Renal cortical epithelial cell (primary cell): ENCODE measurements at places on chromosomes 2 and 18.

GRCh38 chr2:215751200-215751910 lies 262.0 kb downstream of the MREG start:
- DNase-seq, result peak; percentile 99

- no peak for DNase-seq
Measured at GRCh38 chr2:229882583-229882982, 39.2 kb downstream of the TRIP12 start.

DNA sequence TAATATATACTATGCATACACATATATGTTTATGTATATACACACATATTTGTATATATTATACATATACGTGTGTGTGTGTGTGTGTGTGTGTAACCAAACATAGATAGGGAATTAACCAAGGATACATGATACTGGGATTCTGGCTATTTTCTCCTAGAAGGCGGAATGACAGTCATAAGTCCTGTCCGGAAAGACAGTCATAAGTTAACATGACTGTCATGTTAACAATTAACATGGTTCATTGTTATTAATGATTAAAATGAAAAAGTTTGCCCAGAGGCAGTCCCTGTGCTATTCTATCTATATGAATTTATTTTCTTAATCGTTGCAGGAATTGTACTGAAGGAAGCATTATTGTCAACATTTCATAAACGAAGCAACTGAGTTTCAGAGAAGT lies 450.7 kb upstream of the NXPH2 start:
- peak; percentile 57 for DNase-seq

DNA sequence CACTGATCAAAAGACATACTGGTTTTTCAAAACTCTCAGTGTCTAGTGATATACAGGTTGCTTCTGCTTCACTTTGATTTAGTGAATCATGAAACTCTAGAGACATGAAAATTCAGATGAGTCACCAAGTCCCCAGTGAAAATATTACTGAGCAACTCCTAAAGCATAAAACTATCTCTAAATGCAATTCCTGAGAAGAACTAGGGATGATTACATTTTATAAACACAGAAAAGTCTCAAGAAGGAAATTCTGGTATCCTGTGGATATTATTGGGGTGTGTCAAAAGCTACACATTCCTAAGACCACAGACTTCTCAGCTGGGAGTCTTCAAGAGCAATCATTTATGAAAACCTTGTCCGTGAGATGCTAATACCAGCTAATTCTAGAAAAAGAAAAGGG lies 9.7 kb downstream of the LRRTM4 start:
- DNase-seq, result peak; percentile 9

- DNase-seq, result no peak
Measured at GRCh38 chr18:58562146-58562998, 66.5 kb downstream of the ALPK2 start.

DNA sequence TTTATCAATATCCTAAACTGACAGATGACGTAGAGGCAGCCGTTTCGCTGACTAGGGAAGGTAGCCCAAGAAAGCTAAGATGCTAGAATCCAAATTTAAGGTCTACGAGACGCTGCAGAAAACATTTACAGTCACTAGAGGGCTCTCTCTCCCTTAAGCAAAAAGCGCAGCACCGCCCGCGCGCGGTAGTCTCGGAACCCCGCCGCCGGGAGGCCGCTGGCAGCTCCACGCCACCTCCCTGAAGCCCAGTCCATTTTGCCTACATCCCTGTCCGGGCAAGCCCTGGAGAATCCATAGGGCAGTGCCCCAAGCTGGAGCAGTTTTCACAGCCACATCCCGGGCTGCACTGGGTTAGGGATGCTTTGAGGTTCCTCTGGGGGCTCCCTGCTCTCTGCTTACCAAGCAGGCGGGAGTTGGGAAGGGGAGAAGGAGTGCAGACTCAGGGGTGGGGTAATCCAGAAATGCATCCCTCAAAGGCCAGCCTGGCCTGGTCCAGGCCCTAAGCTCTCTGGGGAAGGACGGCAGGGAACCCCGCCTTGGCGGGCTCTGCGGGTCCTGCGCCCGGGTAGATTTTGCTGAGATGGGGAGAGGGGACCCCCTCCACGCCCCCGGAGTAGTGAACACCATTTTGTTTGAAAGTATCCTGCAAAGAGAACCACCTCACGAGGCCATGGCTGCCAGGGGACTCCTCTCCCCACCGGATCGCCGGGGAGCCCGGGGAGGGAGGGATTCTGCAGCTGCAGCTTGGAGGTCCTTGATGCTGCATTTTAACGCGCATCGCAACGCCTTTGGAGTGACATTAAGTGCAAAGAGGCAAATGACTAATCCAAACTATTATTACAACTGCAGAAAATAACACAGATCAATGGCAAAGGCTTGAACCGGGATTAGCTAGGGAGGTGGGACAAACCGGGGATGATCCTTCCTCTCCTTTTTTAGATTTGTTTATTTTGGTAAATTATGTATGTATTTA lies 1.3 kb upstream of the DPYSL5 start:
- peak; percentile 59 for DNase-seq

DNA sequence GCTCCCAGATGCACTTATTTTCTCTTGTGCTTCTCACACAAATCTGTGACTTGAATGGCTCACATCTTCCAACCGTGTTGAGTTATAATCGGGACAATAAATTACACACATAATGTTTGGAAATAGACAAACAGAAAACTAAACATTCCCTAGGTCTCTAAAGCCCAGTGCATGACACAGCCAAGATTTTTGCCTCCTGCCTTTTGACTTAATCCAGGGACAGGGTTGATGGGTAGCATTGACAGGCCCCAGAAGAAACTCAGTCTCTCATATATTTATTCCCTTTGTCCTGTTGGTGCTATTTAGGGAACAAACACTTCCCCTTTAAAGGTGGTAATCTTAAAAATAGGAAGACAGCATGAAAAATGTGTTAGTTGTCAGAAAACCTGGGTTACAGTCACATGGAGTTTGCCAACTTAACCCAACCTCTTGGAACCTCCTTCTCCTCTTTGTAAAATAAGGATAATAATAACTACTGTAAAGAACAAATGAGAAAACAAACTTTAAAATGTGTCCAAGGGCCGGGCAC lies 24.0 kb upstream of the ARPC2 start:
- DNase-seq, result no peak

DNA sequence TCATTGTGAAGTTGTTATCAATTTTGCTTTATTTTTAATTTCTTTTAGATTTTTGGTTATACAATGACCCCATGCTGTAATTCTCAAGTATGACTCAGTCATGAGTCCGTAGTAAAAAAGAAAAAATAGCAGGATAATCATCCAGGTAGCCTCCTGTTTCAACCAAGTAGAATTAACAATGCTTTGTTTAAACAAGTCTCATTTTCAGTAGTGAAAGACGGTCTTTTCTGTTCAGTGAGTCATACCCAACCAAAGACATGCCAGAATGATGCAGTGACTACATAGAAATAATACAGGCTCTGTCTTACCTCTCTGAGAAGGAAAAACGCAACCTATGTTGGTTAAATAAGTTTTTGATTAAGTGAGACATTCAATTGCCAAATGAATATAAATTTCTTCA lies 67.8 kb upstream of the DSC1 start:
- DNase-seq, result peak; percentile 96

- DNase-seq, result peak; percentile 99
Measured at GRCh38 chr2:218806346-218806978, 24.5 kb downstream of the CYP27A1 start.

GRCh38 chr2:241893265-241893664 lies 23.7 kb downstream of the RTP5 start:
- DNase-seq, result no peak

DNA sequence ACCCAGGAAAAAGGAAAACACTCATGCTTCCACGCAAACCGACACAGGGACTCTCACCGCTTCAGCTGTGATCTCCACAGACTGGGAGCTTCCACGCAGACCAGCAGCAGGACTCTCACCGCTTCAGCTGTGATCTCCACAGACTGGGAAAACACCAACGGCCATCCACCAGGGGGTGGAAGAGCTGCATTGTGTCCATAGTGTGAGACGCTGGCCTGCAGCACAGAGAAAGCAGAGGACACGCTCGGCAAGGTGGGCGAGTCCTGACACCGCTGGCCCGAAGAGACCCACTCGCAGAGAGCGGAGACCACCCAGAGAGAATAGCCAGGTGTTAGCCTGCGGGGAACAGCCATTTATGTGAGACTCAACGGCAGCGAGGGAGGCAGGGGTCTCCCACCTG lies 42.5 kb upstream of the NFATC1 start:
- DNase-seq, result no peak

GRCh38 chr18:79343567-79344207 lies 52.0 kb upstream of the NFATC1 start:
- peak; percentile 83 for DNase-seq

- no peak for DNase-seq
Measured at GRCh38 chr2:53609551-53609950, 158.1 kb upstream of the CHAC2 start.

GRCh38 chr18:67599277-67599676 lies 82.8 kb upstream of the DSEL start:
- peak; percentile 81 for DNase-seq

GRCh38 chr2:145599756-145600155 lies 1079.8 kb upstream of the ZEB2 start:
- DNase-seq, result no peak

DNA sequence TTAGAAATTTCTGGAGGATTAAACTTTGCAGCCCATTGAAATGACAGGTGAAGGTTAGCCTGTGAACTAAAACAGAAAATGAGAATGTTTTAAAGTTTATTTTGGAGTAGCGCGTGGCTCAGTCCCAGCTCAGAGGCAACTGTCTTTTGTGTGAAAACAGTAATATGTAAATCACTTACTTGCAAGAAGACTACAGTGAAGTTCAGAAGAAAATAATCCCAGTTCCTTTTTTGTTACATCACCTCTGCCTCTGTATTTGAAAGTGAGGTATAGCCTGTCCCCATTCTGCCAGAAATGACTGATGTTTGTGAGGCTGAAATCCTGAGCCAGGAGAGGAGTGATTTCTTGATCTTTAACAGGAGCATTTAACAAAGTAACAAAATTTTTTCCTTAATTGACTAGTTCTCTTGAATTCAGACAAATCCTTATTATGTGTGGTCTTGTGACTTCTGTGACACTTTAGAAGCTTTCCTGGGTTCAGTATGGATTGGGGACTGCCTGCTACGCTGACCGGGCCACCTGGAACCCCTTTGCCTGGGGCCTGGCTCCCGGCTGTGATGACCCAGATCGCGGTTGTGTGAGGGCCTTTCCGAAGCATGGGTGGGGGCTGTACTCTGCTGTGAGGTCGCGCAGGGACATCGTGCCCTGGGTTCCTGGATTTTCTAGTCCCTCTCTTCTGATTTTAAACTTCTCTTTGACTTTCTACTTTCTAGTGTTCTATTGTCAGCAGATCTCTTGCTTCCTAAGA lies 24.3 kb downstream of the TRAPPC12 start:
- DNase-seq, result no peak

- DNase-seq, result no peak
Measured at GRCh38 chr2:96225016-96225533, 16.4 kb upstream of the STARD7 start.

- DNase-seq, result peak; percentile 7
Measured at GRCh38 chr2:165634282-165634681, 159.8 kb downstream of the GALNT3 start.

DNA sequence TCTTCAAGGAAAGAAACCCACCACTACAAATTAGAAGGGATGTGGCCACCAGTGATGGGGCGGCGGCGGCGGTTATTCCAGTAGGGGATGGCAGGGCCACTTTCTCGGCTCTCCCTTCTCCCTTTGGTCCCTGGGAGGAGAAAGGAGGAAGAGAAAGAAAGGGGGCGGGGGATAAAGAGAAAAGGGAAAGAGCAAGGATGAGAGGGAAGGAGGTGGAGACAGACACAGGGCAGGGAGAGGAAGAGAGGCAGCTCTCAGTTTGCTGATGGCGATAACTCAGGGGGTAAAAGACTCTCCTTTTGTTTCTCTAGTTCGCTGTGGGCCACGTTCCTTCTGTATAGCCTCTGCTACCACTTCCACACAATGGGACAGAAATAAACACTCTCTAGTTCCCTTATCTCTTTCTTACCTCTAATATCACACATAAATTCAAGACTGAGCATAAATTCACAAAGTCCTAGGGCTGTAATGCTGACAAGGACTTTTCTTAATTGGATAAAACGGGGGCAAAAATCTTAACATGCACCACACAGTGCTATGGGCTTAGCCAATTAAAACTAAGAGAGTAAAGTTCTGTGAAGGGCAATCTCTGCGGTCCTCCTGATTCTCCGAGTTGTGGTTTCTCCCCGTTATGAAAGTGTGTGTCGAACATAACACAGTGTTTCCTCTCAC lies 14.6 kb downstream of the SFT2D3 start:
- no peak for DNase-seq

- no peak for DNase-seq
Measured at GRCh38 chr2:197248623-197249022, 62.0 kb downstream of the ANKRD44 start.

DNA sequence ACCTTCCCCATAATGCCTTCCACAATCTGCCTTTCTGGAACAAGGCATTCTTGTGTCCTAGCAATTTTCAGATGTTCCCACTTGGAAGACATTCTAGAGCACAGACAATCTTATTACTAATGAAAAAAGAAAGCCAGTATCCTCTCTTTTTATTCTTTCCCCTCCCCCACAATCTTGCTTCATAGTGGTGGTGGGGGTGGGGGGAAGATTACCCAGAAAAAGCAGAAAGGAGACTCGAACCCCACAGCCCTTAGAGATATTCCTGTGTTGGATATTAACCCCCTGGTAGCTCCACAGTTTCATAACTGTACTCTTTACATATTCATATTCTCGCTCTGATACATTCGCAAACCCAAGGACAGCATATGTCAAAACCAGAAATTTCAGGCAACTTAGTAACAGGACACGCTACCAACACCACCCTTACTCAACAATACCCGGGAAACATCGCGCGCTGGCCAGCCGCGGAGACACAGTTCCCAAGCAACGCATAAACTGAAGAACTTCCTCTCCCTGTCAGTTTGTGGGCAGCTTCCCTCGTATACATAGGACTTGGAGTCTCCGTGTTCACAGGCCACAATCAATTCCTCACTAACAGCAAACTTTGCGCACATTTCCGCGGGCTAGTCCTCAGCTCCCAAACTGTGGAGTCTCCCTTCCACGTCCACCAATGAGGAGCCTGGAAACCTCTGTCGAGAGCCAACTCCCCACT lies 793 bp downstream of the NR4A2 start:
- DNase-seq, result peak; percentile 59

DNA sequence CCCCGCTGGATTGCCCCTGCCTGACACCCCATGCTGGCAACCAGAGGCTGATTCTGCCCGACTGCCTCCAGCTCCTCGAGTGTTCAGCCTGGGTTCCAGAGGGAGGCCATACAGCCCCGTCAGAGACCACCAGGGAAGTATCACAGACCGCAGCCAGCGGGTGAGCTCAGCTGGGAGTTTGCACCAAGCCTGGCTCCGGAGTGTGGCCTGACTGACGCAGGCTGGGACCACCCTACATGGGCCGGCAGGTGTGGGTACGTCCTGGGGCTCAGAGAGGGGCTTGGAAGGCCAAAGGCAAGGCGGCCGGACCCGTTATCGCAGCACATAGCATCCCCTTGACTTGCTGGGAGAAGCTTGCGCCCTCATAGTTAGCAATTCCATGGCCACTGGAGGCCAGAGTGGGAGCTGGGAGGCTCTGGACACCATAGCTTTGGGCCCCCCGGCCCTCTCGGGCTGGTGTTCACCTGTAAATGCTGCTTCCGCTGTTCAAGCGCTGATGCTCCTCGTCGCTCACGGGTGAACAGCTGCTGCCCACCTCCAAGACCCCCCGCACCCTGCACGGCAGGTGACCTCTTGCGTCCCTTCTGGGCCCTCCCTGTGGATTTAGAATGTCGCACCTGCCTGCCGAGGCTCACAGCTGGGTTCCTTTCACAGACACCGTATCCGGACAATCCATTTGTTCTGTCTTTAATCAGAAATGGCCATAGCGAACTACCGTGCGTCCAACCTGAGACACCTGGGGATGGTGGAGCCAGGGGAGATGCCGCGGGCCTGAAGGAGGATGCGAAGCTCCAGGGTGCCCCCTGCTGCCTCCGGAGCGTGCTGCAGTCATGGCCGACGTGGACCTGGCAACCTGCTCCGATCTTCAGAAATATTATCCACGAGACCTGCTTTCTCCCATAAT lies 31.2 kb upstream of the SLC66A3 start:
- peak; percentile 22 for DNase-seq
